NCI-H510A (cell line): ENCODE measurements at places on chromosomes 13 and 19.

DNA sequence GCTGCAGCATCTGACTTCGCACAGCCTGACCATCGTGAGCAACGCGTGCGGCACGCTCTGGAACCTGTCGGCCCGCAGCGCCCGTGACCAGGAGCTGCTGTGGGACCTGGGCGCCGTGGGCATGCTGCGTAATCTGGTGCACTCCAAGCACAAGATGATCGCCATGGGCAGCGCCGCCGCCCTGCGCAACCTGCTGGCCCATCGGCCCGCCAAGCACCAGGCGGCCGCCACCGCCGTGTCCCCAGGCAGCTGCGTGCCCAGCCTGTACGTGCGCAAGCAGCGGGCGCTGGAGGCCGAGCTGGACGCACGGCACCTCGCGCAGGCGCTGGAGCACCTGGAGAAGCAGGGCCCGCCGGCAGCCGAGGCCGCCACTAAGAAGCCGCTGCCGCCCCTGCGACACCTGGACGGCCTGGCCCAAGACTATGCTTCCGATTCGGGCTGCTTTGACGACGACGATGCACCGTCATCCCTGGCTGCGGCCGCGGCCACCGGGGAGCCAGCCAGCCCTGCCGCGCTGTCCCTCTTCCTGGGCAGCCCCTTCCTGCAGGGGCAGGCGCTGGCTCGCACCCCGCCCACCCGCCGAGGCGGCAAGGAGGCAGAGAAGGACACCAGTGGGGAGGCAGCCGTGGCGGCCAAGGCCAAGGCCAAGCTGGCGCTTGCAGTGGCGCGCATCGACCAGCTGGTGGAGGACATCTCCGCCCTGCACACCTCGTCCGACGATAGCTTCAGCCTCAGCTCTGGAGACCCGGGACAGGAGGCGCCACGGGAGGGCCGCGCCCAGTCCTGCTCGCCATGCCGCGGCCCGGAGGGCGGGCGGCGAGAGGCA lies 13.6 kb downstream of the C19orf25 start:
- no peak for DNase-seq

GRCh38 chr13:113150550-113151365 lies 7.7 kb upstream of the PROZ start:
- no peak for DNase-seq

GRCh38 chr19:51777570-51778462 lies 16.8 kb downstream of the FPR2 start:
- DNase-seq, result peak; percentile 30

DNA sequence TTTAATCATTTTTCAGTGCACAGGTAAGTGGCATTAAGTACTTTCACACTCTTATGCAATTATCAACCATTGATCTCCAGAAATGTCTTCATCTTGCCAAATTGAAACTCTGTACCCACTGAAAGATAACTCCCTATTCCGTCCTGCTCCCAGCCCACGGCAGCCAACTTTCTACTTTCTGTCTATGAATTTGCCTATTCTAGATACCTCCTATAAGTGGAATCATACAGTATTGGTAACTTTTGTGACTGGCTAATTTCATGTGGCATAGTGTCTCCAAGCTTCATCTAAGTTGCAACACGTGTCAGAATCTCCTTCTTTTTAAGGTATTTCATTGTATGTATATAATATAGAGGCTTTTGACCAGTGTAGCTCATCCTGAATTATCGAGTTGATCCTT lies 5.7 kb upstream of the CEACAM18 start:
- DNase-seq, result no peak

DNA sequence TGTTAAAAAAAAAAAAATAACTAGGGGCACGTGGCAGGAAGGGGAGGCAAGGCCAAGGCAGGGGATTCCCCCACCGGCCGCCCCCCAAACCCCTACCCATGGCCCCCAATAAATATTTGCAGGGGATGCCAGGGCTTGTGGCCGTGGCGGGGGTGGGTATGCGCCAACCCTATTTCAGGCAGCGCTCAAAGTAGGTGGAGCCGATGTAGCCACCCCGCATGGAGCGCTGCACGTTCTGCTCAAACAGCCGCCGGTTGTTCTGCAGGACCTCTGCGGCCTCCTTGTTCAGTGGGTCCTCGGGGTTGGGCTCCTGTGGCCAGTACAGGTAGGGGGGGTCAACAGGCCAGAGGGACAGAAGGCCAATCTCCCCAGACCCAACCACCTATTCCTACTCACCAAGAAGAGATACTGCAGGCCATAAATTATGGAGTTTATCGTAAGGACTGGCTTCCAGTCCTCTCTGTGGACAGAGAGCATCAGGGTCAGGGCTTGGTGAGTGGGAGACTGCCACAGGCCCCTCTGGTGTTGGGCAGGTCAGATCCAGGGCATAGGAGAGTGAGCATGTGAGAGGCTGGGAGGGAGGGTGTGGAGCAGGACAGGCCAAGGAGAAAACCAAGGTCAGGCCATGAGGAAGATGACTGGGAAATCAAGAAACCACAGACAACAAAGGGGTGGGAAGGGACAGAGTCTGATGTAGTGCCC lies 1.2 kb upstream of the CHMP2A start:
- DNase-seq, result no peak

GRCh38 chr13:52414963-52415362 lies 9.0 kb upstream of the THSD1 start:
- DNase-seq, result no peak

DNA sequence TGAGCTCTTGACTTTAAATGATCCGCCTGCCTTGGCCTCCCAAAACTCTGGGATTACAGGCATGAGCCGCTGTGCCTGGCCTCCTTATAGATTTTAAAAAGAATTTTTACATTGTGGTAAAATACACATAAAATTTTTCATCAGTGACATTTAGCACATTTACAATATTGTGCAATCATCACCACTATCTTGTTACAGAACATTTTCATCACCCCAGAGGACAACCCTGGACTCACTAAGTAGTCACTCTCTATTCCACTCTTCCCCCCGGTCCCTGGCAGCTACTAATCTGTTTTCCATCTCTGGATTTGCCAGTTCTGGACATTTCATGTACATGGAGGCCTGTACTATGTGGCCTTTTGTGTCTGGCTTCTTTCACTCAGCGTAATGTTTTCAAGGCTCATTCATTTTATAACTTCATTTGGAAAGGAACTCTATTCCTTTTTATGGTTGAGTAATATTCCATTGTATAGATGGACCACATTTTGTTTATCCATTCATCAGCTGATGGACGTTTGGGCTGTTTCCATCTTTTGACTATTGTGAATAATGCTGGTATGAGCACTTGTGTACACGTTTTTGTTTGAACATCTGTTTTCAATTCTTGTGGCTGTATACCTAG lies 19.9 kb downstream of the MEGF8 start:
- no peak for DNase-seq

- DNase-seq, result no peak
Measured at GRCh38 chr13:44401577-44401976, 28.0 kb downstream of the SERP2 start.

DNA sequence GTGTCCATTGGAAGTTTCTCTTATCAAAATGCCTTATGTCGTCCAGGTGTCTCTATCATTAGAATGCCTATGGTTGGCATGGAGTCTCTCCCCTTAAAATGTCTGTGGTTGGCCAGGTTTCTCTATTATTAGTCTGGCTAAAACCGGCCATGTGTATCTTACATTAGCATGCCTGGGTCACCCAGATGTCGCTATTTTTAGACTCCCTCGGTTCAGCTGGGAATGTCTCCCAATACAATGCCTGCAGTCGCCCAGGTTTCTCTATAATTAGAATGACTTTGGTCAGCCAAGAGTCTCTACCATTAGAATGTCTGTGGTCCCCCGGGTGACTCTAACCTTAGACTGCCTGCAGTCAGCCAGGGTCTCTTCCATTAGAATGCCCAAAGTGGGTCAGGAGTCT lies 1536.1 kb downstream of the UQCRFS1 start:
- no peak for DNase-seq

- DNase-seq, result peak; percentile 21
Measured at GRCh38 chr19:1568320-1569019, at the start of gene MEX3D. TSS of gene MEX3D (minus strand) at chr19:1568325. CDS start at chr19:1568058, 267 bp downstream.

DNA sequence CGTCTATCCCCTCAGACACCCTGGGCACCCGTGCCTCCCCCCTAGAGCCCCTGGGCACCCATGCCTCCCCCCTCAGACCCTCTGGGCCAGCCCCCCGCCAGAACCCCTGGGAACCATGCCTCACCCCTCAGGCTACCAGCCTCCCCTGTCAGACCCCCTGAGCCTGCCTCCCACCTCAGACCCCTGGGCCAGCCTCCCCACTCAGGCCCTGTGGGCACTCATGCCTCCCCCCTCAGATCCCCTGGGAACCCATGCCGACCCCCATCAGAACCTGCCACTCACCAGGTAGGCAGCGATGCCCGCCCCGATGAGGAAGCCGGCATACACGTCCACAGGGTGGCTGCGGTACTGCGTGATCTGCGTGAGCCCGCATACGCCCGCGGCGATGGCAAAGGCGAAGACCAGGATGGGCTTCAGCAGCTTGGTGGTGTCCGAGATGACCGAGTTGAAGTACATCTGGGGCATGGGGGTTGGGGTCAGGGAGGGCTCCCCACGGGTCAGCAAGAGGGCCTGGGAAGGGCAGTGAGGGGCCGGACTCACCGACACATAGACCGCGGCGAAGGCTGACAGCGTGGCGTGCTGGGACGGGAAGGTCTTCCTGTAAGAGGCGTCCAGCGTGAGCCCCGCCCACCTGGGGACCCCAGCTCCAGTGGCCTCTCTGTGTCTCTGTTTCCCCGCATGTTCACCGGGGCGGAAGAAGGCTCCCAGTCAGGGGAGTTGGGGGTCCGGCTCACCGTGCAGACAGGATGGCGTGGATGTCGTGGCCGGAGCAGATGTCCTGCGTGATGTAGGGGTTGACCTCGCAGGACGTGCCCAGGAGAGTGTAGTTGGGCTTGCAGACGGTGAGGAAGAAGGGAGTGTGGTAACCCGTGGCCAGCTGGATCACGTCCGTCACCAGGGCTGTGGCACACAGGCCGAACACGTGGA lies 7.3 kb downstream of the PLPPR3 start:
- DNase-seq, result no peak

DNA sequence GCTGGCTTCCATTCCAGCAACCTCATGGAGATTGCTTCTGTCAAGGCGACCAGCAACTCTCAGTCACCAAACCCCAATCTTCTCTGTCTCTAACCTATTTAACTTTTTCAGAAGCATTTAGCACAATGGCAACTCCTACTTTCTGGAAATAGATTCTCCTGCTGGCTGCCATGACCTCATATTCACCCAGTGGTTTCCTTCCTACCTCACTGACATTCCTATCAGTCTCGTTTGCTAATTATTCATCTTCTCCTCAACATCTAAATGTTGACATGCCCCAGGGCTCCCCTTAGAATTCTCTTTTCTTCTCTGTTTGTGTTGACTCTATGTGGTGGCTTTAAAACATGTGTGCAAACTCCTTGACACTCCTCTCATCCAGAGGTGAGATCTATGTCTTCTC lies 106.7 kb downstream of the OLFM4 start:
- no peak for DNase-seq

GRCh38 chr13:37918116-37918714 lies 48.6 kb upstream of the TRPC4 start:
- DNase-seq, result no peak

GRCh38 chr13:25494698-25495411 lies 123.1 kb downstream of the ATP8A2 start:
- peak; percentile 25 for DNase-seq

DNA sequence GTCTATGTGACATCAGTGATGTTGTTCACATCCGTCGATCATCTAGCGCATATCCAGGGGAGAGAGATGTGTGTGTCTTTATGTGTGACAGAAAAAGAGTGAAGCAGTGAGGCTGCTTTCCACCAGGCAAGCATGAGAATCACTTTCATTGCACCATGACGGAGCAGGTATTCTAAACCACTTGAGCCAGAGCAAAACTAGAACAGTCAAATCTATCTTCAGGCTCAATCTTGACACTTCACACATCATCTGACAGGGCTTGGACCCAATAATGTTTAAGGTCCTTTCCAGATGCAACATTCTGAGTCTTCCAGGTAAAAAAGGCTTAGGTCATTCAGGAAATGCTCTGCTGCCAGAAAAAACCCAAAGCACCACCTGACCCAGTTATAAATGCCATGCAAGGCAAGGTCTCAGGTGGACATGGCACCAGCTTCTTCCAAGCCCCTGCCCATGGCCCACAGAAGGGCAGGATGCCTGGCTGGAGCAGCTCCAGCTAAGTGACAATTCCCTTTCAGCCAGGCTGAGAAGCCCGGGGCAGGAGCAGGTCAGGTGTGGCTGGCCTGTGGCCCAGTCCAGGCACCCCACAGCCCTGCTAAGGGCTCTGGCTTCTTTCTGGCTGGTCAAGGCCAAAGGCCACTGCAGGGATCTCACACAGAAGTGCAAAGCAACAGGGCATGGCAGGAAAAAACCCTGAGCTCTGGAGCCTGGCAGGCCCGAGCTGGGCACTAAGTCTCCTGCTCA lies 5.0 kb downstream of the ELAVL1 start:
- DNase-seq, result no peak

- no peak for DNase-seq
Measured at GRCh38 chr13:27415116-27415515, 9.3 kb upstream of the GTF3A start.

GRCh38 chr19:34493649-34494044 lies 12.1 kb downstream of the WTIP start:
- DNase-seq, result no peak

GRCh38 chr13:73365681-73366080 lies 306.9 kb downstream of the KLF5 start:
- DNase-seq, result no peak

- DNase-seq, result no peak
Measured at GRCh38 chr13:104281910-104282309, 1215.7 kb upstream of the SLC10A2 start.

GRCh38 chr19:30371960-30372824 lies at the start of gene ZNF536:
TSS of gene ZNF536 (plus strand) at chr19:30372384. CDS start at chr19:30443563, 71,179 bp downstream.
- no peak for DNase-seq

DNA sequence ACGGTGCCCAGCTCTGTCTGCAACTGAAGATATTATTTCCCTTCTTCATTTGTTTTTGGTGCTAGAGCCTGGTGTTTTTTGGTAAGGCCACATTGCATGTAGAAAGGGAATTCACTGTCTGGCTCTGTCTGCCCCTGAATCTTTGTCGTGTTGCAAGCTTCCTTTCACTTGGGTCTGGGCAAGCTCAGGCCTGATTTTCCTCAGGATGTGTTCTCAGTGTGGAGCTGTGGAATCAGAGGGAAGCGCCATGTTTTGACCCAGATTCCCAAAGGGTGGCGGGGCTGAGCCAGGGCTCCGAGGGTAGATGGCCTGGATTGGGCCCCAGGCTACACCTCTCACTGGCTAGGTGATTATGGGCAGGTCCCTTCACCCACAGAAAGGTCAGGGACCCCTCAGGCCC lies 8.6 kb downstream of the PRKCSH start:
- DNase-seq, result no peak

- no peak for DNase-seq
Measured at GRCh38 chr19:1252821-1253513, 4.6 kb downstream of the MIDN start.

DNA sequence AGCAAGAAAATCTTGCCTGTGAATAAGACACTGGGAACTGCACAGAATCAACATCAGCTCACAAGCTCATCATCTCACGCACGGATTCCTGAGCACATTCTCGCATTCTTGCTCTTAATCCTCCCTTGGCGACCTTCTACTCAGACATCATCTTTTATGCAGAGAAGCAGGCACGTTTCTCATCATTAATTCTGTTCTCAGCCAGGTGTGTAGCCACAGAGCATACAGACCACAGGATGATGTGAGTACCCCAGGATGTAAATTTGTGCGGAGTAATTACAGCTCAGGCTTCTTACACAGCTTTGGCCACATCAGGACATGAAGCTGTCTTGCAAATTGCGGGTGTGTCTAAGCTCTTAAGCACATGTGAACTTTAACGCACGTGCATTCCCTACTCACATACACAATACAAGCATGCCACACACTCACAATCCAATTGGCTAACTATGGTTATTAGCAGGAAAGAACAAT lies 36.5 kb upstream of the SACS start:
- no peak for DNase-seq

GRCh38 chr13:44373601-44374347 lies at the start of gene SERP2:
TSS of gene SERP2 (plus strand) at chr13:44373824. CDS start at chr13:44374026, 202 bp downstream.
- DNase-seq, result no peak

- no peak for DNase-seq
Measured at GRCh38 chr13:21237081-21237480, 60.6 kb downstream of the MRPL57 start.
